ENCODE measurements at places on chromosomes 2 and 18. TPM values are rescaled to one million over a fixed set of nuclear protein-coding genes. Genes with fewer than 3 reads are reported as not detected.
A peak's percentile ranks its signal among the peaks of the same experiment; 100 is the strongest.

GRCh38 chr2:121405233-121405632, 120.2 kb upstream of the TFCP2L1 start:
- no peaks in the 10 kb centered on the region for H3K27me3 ChIP-seq
- no peak overlapping the region for H3K4me3 ChIP-seq
- no peak for DNase-seq
- no peaks in the 10 kb centered on the region for H3K4me1 ChIP-seq
- H3K36me3 ChIP-seq, result peaks cover 10% of the 10 kb centered on the region

DNA sequence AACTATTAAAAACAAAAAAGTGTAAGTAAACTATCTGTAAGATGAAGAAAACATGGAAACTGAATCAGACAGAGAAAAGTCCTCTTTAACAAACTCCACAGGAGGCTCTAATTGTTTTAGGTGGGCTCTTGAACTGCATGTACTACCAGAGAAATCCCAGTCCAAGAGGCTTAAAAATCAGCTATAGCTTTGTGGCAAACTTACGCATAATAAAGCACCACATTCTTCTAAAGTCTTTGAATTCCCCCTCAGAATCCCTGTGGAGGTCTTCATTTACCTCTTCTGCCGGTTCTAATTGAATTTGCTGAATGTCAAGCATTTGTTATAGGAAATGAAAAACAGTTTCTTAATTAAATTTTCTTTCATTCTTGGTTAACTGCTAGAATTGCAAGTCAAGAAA, 40.8 kb downstream of the CHN1 start:
- no peak overlapping the region for H3K27ac ChIP-seq
- H3K4me3 ChIP-seq, result no peak overlapping the region
- DNase-seq, result no peak
- no peaks in the 10 kb centered on the region for H3K4me1 ChIP-seq
- no peaks in the 10 kb centered on the region for H3K36me3 ChIP-seq
- H3K27me3 ChIP-seq, result no peaks in the 10 kb centered on the region

DNA sequence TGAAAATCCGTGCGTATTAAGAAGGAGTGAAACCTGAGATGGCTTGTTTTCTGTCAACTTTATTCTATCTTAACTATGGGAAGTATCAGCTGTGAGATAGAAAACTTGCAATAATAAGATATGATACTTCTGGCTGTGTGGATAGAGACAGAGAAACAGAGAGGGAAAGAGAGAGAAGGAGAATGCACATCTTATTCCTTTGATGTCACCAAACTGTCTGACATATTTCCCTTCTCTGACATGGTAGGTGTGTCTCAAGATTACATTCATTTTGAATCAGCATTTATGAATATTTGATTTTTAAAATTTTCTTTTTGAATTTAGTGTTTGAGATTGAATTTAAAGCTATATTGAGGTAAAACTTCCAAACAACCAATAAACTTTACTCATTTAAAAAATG, 69.4 kb downstream of the CDC42EP3 start:
- H3K4me1 ChIP-seq, result peaks cover 3% of the 10 kb centered on the region
- no peak overlapping the region for H3K4me3 ChIP-seq
- no peaks in the 10 kb centered on the region for H3K27me3 ChIP-seq

- no peaks in the 10 kb centered on the region for H3K36me3 ChIP-seq
- no peak for DNase-seq
- peaks cover 10% of the 10 kb centered on the region for H3K4me1 ChIP-seq
- no peaks in the 10 kb centered on the region for H3K27me3 ChIP-seq
- peak overlapping the region; percentile 84 for H3K27ac ChIP-seq
These were observed 926 bp downstream of the NDUFV2 start for GRCh38 chr18:9103376-9103873.

Gene RIT2
- total RNA-seq, result not detected

DNA sequence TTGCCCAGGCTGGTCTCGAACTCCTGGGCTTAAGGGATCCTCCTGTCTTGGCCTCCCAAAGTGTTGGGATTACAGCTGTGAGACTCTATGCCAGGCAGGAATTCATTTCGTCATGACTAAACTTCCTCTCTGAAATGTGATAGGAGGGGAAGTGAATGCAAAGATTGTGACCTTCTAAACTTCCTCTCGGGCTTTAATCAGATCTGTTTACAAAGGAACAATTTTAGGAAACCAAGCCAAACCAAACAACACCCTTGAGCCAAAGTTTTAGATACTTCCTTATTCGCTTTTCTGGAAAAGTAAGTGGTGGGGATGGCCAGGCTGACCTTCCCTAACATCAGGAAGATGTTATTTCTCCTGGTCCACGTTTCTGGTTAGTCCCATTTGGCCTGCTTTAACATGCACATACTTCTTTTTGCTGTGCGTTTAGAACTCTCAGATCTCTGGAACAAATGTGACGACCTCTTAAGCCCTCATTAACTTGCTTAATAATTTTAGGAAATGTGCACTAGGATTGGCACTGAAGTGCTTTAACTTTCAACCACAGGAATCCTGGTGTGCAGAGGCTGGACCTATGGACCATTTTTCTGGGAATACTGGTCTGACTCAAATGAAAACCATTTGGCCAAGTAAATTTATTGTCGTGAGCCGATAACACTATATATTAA, 33.2 kb upstream of the YES1 start:
- DNase-seq, result peak; percentile 81
- no peak overlapping the region for H3K4me3 ChIP-seq
- H3K36me3 ChIP-seq, result no peaks in the 10 kb centered on the region
- no peaks in the 10 kb centered on the region for H3K27me3 ChIP-seq

DNA sequence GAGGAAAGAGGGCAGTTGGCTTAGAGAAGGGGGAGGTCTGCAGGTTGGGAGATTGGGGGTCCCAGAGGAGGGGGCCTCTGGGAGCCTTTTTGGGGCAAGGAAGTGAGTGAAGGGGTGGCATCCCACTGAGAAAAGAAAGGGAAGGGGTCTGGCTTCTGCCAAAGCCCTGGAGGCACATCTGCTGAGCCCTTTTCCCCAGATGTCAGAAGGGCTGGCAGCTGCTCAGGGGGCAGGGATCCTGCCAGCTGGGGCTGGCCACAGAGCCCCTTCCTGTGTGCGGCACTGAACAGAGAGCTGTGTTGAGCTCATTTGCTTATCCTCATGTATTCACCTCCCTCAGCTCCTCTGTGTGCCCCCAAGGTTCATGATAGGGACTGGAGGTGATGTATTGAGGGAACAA, 54.5 kb downstream of the APOB start:
- no peaks in the 10 kb centered on the region for H3K4me1 ChIP-seq
- no peak overlapping the region for H3K4me3 ChIP-seq
- H3K27ac ChIP-seq, result no peak overlapping the region

DNA sequence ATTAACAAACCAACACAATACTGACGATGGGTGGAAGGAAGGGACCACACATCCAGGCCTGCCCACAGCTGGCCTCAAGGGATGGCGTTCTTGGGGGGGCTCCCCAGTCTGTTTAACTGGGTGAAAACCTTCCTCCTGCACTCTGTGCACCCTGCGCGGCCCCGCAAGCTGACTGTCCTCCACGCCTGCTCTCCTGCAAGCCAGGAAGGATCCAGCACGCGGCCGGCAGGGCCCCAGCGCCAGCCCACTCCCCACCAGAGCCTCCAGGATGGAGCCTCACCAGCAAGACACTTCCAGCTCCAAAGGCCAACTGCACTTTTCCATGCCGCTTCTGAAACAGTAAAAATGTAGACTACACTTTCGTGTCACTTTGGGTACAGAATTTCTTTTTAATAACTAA, 135.1 kb downstream of the ZNF516 start:
- no peak overlapping the region for H3K4me3 ChIP-seq
- H3K27me3 ChIP-seq, result no peaks in the 10 kb centered on the region
- H3K27ac ChIP-seq, result no peak overlapping the region
- H3K36me3 ChIP-seq, result peaks cover 3% of the 10 kb centered on the region
- no peaks in the 10 kb centered on the region for H3K4me1 ChIP-seq

Measured in HCT116 (cell line).